ENCODE measurements at places on chromosomes 11 and 22. TPM values are rescaled to one million over a fixed set of nuclear protein-coding genes. Genes with fewer than 3 reads are reported as not detected.

DNA sequence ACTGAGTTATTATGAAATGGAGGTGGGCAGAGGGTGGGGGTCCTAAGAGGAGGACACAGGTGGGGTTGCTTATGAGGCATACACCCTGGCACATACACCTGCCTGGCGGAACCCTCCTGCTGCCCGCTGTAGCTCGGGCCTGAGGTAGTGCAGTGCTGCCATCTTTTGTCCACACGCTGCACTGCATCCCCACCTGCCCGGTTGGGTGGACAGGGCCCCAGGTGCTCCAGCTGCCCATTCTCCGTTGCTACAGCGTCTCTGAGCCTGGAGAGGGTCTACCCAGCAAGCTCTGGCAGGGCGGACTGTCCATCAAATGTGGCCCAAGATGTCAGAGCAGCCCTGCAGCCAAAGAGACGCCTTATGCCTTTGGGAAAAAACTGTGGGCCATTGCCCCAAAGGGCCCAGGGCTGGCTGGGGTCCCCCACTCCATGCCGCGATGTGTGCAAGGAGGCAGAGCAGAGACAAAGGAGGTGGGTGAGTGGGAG, 131.2 kb downstream of the BUD13 start:
- DNase-seq, result peak; percentile 25

GRCh38 chr22:43967069-43967468, 11.8 kb downstream of the SAMM50 start:
- no peak for DNase-seq

DNA sequence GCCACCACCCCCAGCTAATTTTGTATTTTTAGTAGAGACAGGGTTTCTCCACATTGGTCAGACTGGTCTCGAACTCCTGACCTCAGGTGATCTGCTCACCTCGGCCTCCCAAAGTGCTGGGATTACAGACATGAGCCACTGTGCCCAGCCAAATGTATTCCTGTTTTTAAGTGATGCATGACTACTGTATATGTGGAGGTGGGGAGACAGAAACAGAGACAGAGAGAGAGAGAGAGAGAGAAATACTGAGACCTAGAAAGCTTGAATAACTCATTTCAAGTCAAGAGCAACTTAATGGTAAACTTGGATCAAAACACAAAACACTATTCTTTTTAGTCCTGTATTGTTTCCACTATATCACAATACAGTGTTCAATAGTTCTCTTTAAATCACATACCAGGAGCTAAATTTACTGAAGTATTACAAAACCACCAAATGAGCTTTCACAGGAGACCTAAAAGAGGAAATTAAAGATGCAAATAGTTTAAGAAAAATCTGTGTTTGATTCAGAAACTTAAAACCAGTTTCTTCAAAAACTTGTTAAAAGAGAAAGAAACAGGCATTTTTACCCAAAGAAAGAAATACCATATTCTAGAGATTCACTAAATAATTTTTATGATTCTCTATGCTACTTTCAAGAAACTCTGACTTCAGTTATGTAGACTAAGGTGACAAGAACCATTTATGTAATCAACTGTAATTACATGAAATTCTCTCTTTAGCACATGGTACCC, 188.7 kb downstream of the ETS1 start:
- no peak for DNase-seq

DNA sequence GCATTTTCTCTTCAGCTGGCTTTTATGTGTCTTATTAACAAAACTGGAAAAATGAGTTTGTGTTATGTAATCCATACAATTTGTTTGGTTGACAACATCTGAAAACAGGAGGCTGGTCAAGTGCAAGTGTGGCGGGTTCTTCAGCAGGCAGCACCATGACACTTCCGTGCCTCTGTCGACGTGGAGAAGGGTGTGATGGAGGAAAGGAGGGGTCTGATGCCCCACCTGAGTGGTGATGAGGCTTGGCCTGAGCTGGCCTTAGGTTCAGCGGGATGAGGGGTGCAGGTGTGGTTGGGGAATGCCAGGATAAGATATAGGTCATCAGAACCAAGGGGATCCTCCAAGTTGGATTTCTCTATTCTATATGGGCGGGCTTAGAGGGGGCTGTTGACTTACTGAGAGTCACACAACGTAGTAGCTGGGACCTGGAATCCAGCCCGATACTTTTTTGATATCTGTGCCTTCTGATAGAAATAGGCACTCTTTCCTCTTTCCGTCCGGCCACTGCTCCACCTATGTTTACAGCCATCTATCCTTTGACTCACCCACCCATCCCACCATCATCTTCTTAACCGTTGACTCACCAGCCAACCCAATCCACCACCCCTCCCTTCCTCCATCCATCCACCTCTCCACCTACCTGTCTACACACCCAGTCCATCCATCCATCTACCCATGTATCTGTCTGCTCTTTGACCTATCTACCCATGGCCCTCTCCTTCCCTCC, 29.0 kb downstream of the SHANK3 start:
- no peak for DNase-seq

DNA sequence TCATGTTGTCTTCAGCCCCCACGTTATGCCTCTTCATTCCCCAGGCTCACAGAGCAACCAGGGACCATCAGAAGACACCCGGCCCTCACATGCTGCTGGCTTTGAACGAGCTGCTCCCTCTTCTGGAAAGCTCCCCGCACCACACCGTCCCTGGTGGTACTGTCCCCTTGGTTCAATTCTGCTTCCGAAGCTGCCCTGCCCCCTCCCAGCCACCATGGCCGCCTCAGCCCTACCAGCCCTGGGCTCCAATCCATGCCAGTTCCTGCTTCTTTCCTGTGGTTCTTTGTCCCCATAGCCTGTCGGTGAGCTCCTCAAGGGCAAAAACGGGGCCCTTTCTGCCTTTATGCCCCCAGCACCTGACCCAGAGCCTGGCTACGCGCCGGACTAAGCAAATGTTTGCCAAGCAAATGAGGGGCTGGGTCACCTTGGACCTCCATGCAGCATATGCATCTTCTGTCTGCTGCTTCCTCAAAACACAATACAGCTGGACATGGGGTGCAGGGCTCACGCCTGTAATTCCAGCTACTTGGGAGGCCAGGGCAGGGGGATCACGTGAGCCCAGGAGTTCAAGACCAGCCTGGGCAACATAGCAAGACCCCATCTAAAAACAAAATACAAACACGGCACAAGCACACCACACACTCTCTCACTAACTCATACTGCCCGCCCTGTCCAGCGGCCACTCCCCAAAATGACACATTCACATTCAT, 21.3 kb downstream of the TNKS1BP1 start:
- no peak for DNase-seq

DNA sequence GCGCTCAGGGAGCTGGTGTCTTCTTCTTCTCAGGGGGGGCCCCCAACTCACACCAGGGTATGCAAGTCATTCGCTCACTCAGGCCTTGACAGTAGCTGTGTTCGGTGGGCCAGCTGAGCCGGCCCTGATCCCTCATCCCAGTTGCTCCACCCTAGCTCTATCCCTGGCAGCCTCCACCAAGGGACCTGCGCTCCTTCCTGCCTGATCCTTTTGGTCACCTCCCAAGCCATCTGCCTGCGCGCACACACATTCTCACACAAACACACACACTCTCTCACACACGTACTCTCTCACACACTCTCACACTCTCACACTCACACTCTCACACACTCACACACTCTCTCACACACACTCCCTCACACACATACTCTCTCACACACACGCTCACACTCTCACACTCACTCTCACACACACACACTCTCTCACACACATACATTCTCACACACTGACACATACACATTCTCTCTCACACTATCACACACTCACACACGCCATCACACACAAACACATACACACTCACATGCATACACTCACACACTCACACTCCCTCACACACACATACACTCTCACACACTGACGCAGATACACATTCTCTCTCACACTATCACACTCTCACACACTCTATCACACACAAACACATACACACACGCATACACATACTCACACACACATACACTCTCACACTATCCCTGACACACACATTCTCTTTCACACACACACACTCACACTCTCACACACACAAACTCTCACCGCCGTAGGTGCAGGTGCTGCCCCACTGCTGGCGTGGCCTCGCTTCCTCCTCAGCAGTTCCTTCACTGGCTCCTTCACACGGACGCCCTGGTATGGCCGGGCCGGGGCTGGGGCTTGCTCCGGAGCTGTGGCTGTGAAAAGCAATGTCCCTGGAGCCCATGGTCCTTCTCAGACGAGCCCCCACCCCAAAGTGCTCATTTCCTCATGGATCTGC, 20.8 kb downstream of the POU2AF1 start:
- no peak for DNase-seq

DNA sequence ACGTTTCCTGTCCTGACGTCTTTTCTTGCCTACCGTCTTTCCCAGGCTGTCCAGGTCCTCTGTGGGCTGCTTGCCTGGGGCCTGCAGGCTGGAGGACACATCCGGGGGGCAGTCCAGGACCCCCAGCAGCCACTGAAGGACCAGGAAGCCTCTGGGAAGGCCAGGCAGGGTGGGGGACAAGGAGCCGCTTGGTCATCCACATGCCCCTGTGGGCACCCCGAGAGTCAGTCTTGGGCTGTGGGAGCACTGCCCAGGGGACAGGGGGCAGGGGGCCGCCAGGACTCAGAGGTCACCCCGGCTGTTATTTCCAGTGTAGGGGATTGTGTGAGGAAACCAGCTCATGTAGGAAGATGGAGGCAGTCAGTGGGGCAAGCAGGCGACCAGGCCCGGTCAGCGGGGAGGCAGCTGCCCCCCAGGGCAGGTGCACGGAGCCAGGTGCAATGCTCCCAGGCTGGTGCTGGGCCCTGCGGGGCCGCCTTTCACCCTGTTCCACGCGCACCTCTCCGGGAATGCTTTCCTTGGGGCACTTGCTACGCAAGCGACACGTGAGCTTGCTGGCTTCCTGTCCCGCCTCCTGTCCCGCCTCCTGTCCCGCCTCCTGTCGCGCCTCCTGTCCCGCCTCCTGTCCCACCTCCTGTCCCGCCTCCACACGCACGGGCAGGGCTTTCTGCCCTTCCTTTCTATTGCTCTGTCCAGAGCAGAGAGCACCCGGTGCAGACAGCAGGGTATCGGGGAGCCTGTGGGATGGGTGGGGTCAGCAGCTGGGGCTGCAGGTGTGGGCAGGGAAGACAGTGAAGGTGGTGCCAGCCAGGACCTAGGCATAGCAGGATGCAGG, 39.5 kb downstream of the MUC5B start:
- peak; percentile 69 for DNase-seq

- DNase-seq, result peak; percentile 33
These were observed 18.4 kb downstream of the KCNQ1 start for GRCh38 chr11:2462986-2463765.

GRCh38 chr22:27317096-27317495, 484.5 kb downstream of the MN1 start:
- DNase-seq, result no peak

DNA sequence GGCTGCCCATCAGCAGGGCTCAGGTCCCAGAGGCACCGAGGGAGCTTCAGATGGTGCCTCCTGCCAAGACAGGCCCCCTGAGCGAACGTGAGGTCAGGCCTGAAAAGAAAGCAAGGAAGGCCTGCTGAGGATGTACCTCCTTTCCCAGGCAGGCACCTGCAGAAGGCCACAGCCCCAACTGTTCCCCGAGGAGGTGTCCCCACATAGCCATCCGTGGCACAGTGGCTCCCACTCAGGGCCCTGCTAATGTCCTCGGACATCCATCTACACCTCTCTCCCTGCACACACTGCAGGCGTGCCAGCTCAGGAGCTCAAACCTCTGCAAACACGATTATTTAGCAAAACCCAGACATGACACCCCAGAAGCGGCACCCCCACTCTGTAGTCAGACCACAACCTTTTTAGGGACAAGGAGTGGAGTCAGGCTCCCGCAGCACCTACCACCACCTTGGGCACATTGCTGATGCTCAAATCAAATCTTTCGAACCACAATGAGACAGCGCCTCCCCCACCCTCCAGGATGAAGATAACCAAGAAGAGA, 36.9 kb downstream of the SHANK2 start:
- DNase-seq, result no peak

OSBP2 gene
- 23.4 TPM for total RNA-seq

OR2AG2 gene
- total RNA-seq, result under 0.01 TPM

BMAL1 gene
- total RNA-seq, result 39.9 TPM

APOA4 gene
- not detected for total RNA-seq

All from bronchial epithelial cell (primary cell).